CD4-positive, alpha-beta memory T cell (primary cell): ENCODE measurements at places on chromosomes 5 and 9. TPM values are rescaled to one million over a fixed set of nuclear protein-coding genes. Genes with fewer than 3 reads are reported as not detected.
A peak's percentile ranks its signal among the peaks of the same experiment; 100 is the strongest.

The NFIB gene
- total RNA-seq, result not detected

The CCL21 gene
- total RNA-seq, result not detected

DNA sequence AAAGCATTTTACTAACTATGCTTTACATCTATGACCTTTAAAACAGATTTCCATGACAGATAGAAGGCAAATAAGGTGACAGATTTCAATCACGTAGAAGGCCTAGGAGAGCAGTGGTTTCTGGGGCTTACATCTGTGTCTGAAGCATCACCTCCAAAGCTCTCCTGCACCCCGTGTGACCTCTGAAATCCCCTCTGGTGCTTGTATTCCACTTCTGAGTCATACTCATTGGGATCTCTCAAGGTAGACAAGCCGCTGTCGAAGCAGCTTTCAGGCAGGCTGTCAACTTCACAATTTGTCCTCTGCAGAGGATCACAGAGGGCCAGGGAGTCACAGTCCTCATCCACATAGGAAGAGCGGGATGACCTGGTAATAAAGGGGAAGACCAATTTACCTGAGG is 62.2 kb downstream of the RASEF start:
- no peaks in the 10 kb centered on the region for H3K36me3 ChIP-seq
- no peaks in the 10 kb centered on the region for H3K4me1 ChIP-seq
- no peak for DNase-seq
- H3K27ac ChIP-seq, result no peak overlapping the region

The SHLD3 gene
- 6.1 TPM for total RNA-seq

The UHRF2 gene
- 128 TPM for total RNA-seq

The DRD1 gene
- total RNA-seq, result not detected

The ARSI gene
- not detected for total RNA-seq

The IGFBPL1 gene
- not detected for total RNA-seq

DNA sequence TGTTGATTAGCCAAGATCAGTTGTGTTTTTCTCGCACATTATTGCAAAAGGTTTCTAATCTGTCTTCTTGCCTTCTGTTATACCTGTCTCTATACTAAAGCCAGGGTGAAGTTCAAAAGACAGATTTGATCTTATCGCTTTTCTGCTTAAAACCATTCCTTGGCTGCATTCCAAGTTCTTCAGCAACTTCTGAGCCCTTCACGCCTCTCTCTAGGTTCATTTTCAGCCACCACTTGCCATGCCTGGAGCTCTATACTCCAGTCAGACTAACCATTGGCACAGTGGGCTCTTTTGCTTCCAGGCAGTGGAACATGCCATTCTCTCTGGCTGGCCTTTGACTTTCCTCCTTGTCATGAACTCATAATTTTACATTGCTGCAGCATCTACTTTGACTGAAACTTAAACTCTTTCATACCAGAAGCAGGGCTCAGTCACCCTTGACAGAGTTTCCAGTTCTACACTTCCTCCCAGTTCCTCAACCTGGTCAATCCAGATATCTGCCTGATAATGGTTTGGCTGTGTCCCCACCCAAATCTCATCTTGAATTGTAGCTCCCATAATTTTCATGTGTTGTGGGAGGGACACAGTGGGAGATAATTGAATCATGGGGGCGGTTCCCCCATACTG is 114.4 kb downstream of the SLC12A2 start:
- H3K27ac ChIP-seq, result no peak overlapping the region
- no peak overlapping the region for H3K4me3 ChIP-seq
- H3K4me1 ChIP-seq, result peaks cover 29% of the 10 kb centered on the region
- no peaks in the 10 kb centered on the region for H3K27me3 ChIP-seq
- DNase-seq, result peak; percentile 49

DNA sequence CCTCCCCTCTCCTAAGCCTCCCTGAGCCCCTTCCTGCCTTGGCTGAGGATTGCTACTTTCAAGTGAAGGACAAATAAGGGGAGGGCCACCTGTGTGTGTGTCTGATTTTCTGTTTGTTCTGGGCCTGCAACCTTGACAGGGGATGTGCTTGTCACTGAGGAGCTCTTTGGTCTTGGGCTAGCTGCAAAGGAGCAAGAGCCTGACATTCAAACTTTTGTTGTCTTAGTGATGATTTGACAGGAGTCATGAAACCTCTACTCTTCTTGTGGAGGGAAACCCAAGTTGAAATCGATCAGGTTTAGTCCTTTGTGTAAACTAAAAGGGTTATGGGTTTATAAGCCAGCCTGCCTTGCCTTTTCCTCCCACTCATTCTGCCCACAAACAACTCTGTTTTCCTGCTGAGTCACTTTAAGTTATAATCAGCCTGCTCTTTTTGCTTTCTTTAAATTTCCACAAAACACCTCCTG is 16.9 kb downstream of the CLTA start:
- H3K4me1 ChIP-seq, result peaks cover 32% of the 10 kb centered on the region
- peaks cover 79% of the 10 kb centered on the region for H3K36me3 ChIP-seq
- no peak overlapping the region for H3K27ac ChIP-seq
- H3K4me3 ChIP-seq, result no peak overlapping the region
- no peaks in the 10 kb centered on the region for H3K27me3 ChIP-seq

DNA sequence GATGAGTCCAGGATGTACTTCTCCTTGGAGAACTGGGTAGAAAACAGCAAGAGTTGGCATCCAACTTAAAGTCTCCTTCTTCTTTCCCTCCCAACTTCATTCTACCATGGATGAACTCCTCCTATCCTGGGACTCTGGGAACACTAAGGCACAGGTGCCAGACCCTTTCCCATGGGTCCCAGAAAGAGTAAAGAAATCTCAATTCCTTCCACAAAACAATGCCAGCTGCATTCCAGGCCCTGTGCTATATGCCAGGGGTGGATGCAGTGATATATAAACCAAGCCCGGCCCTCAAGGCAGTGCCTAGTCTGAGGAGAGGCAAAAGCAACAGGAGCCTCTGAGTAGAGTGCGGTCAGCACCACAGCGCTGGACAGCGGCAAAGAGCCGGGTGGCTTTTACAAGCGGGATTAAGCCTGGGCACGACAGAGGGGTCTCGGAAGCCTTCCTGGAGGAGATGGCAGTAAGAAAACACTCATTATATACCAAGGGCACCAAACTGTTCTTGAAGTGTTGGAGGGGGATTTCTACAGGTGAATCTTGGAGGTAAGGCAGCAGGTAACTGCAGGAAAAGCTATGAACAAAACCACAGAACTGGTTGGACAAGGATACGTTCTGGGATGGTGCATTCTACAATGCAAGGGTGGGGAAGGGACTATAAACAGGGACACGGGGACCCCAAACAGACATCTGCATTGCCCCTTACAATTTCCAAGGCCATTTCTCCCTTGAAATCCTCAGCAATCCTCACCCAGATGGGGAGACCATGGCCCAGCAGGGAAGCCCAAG is 16.4 kb upstream of the TOR2A start:
- H3K27ac ChIP-seq, result no peak overlapping the region
- DNase-seq, result no peak
- H3K4me1 ChIP-seq, result no peaks in the 10 kb centered on the region
- H3K36me3 ChIP-seq, result peaks cover 60% of the 10 kb centered on the region

GRCh38 chr9:134349936-134350335 is 23.7 kb downstream of the RXRA start:
- H3K4me3 ChIP-seq, result no peak overlapping the region
- H3K27ac ChIP-seq, result no peak overlapping the region
- no peaks in the 10 kb centered on the region for H3K27me3 ChIP-seq
- no peaks in the 10 kb centered on the region for H3K4me1 ChIP-seq
- no peak for DNase-seq
- H3K36me3 ChIP-seq, result no peaks in the 10 kb centered on the region

DNA sequence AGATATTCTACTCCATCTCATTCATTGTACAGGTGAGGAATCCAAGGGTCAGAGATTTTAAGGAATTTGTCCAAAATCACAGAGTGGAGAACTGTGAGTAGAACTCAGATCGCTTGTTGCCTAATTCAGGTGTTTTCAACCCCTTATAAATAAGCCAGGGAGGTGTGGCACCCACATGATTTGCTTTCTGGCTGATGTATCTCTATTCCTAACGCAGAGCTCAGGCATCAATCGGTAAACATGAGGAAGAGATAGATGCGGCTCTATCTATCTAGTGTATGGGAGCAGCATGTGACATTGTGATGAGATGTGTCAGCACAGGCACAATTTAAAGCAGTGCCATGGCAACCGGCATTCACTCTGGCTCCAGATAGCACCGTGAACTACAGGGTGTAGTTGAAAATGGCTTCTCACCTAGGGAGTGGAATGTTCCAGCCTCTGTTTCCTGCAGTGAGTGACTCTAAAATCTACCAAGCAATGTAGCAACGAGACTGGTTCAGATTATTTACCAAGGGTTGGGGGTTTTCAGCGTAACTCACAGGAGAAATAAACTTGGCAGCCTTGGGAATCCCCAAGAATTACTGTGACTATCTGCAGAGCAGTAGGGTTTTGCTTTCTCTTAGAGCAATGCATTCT is 53.4 kb upstream of the SUB1 start:
- peak; percentile 61 for DNase-seq
- H3K27ac ChIP-seq, result peak overlapping the region; percentile 94
- no peaks in the 10 kb centered on the region for H3K36me3 ChIP-seq

The KCNIP1 gene
- total RNA-seq, result not detected

The FOXD4L5 gene
- total RNA-seq, result 0.67 TPM

GRCh38 chr5:149114403-149115312 is 26.6 kb upstream of the ABLIM3 start:
- H3K27ac ChIP-seq, result no peak overlapping the region
- DNase-seq, result peak; percentile 56
- no peak overlapping the region for H3K4me3 ChIP-seq
- H3K4me1 ChIP-seq, result no peaks in the 10 kb centered on the region
- no peaks in the 10 kb centered on the region for H3K36me3 ChIP-seq
- no peaks in the 10 kb centered on the region for H3K27me3 ChIP-seq

The OBP2B gene
- not detected for total RNA-seq

The SHC3 gene
- total RNA-seq, result not detected

The SPTAN1 gene
- total RNA-seq, result 593 TPM

GRCh38 chr5:143110591-143110990 is 292.9 kb downstream of the NR3C1 start:
- no peak overlapping the region for H3K27ac ChIP-seq
- no peaks in the 10 kb centered on the region for H3K4me1 ChIP-seq
- H3K36me3 ChIP-seq, result no peaks in the 10 kb centered on the region
- H3K27me3 ChIP-seq, result no peaks in the 10 kb centered on the region

GRCh38 chr9:15139469-15139868 is 167.5 kb downstream of the TTC39B start:
- H3K27me3 ChIP-seq, result no peaks in the 10 kb centered on the region
- DNase-seq, result no peak
- no peak overlapping the region for H3K4me3 ChIP-seq
- no peaks in the 10 kb centered on the region for H3K4me1 ChIP-seq
- H3K36me3 ChIP-seq, result no peaks in the 10 kb centered on the region
- H3K27ac ChIP-seq, result no peak overlapping the region

GRCh38 chr9:88979021-88979420 is 12.2 kb upstream of the S1PR3 start:
- DNase-seq, result no peak
- H3K27me3 ChIP-seq, result no peaks in the 10 kb centered on the region
- H3K27ac ChIP-seq, result no peak overlapping the region
- H3K4me3 ChIP-seq, result no peak overlapping the region
- no peaks in the 10 kb centered on the region for H3K36me3 ChIP-seq

DNA sequence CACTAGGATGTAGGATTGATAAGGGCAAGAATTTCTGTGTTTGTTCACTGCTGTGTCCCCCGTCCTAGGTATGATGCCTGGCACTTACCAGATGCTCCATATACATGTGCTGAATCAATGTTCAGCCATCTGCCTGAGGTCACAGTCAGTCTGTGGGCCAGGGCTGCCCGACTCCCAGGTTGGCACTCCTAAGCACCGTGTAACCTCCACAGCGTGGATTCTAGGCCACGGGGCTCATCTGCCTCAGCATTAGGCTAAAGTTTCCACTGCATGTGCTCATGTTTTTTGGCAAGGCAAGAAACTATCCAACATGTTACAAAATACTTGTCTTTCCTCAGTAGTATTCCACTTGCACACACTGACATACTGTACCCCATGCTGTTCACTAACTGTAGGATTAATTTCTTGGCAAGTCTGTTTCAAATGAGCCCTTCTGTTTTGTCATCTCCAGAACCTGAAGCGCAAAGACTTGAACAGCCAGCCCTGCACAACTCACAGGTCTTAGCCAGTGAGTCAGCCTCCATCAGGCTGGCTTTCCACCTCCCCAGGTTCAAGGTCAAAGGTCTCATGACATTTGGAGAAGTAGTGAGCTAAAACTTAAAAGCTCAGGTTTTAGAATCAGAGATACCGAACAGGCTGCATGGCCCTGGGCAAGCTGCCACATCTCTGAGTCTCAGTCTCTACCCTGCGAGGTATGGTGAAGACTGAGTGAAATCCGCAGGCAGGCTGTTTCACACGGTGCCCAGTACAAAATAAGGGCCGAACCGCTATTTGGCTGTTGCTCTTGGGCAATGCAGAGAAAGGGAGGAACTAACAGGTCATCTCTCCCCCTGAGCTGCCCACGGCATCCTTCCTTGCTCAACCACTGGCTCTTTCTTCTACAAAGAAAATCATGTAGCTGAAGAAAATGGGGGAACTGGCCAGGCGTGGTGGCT is 7.2 kb downstream of the TOR1A start:
- no peak overlapping the region for H3K27ac ChIP-seq
- no peaks in the 10 kb centered on the region for H3K4me1 ChIP-seq
- peaks cover 63% of the 10 kb centered on the region for H3K36me3 ChIP-seq

The CMYA5 gene
- total RNA-seq, result 0.17 TPM

The KCNV2 gene
- not detected for total RNA-seq

The CDH18 gene
- not detected for total RNA-seq

The LECT2 gene
- not detected for total RNA-seq

GRCh38 chr5:75654693-75655295 is 43.5 kb downstream of the ANKDD1B start:
- no peak overlapping the region for H3K4me3 ChIP-seq
- H3K4me1 ChIP-seq, result no peaks in the 10 kb centered on the region
- DNase-seq, result no peak
- no peaks in the 10 kb centered on the region for H3K27me3 ChIP-seq
- H3K27ac ChIP-seq, result no peak overlapping the region

DNA sequence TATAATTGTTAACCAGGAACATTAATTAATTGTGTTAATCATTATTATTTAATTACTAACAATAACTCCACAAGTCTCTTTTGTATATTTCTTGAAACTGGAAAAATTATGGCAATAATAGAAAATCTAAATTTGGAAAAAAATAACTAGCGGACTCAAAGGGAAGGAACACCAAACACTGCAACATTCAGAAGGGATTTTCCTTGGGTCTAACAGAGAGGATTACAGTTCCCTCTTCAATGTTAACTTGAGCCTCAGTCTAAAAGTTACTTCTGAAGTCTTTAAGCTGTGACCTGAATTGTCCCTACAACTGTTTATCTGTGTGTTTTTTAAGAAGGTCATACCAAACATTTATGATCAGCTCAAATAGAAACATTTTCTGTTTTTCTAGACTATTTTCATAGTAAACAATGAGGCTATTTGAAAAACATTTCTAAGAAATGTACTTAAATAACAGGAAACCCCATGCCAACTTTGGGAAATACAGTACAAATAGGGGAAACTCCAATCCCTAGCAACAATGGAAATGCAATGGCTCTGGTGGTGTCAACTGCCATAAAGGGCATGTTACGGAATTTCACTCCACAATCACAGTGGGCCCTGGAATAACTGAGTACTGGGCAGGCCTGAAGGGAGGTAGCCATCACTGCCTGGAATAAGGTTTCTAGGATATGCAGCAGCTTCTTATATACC is 61.2 kb downstream of the MCTP1 start:
- no peak overlapping the region for H3K4me3 ChIP-seq
- no peak for DNase-seq

GRCh38 chr9:76704593-76705204 is 59.5 kb upstream of the PCA3 start:
- no peak overlapping the region for H3K4me3 ChIP-seq
- no peaks in the 10 kb centered on the region for H3K27me3 ChIP-seq
- H3K36me3 ChIP-seq, result no peaks in the 10 kb centered on the region
- no peak overlapping the region for H3K27ac ChIP-seq
- peak; percentile 46 for DNase-seq

GRCh38 chr5:44987026-44987425 is 178.3 kb downstream of the MRPS30 start:
- no peak overlapping the region for H3K27ac ChIP-seq
- DNase-seq, result no peak
- H3K27me3 ChIP-seq, result no peaks in the 10 kb centered on the region
- H3K4me1 ChIP-seq, result no peaks in the 10 kb centered on the region
